ENCODE measurements at places on chromosomes 1 and 21. TPM values are rescaled to one million over a fixed set of nuclear protein-coding genes. Genes with fewer than 3 reads are reported as not detected.

The HCRTR1 gene
- polyA plus RNA-seq, result not detected

The AKNAD1 gene
- polyA plus RNA-seq, result 0.41 TPM

The RSPO1 gene
- polyA plus RNA-seq, result 2.0 TPM

The OR2T2 gene
- not detected for polyA plus RNA-seq

The FAM72B gene
- 5.0 TPM for polyA plus RNA-seq

- peak; percentile 85 for DNase-seq
Observed at GRCh38 chr1:87226341-87226760, 102.3 kb upstream of the LMO4 start.

DNA sequence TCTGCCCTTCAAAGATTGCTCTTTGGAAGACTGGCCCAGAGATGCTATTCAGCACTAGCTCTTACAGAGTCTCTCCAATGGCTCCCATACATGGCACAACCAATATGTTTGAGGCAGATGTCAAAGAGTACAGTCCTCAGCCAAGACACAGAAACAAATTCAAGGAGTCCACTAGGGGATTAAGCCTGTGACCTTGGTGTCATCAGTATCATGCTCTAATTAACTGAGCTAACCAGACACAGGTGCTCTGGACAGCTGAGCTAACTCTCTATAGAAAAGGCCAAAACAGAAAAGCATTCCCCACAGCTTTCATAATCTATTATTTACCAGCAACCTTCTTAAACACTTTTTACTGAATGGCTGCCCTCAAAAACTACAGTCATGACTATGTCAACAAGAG, 666.0 kb upstream of the PLXNA2 start:
- DNase-seq, result no peak

DNA sequence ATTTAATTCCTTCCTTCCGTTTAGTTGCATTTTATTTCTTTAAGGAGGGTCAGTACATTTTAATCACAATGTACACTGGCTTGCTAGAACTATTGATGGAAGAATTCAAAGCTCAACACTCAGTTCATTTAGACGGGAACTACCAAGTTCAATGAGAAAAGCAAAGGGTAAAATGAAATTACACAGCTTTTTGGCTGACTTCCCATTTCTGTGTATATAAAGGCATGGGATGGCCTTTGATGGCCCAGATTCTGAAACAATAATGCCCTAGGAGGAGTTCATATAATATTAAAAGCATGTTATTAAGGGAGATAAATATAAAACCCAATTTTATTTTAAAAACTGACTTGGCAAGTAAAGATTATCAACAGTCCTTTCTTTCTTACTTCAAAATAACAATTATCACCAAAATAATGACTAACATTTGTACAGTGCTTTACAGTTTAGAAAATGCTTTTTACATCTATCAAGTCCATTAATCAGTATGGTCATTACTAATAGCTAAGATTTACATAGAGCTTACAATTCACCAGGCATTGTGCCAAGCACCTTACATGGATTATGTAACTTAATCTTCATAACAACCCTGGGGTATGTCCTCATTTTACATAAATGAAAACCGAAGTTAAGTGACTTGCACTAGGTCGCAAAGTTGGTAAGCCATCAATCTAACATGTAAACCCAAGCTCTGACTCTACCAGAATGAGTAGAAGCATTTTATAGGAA, 402.4 kb downstream of the OMA1 start:
- no peak for DNase-seq

GRCh38 chr1:43564551-43565348, 34.1 kb downstream of the PTPRF start:
- DNase-seq, result no peak

DNA sequence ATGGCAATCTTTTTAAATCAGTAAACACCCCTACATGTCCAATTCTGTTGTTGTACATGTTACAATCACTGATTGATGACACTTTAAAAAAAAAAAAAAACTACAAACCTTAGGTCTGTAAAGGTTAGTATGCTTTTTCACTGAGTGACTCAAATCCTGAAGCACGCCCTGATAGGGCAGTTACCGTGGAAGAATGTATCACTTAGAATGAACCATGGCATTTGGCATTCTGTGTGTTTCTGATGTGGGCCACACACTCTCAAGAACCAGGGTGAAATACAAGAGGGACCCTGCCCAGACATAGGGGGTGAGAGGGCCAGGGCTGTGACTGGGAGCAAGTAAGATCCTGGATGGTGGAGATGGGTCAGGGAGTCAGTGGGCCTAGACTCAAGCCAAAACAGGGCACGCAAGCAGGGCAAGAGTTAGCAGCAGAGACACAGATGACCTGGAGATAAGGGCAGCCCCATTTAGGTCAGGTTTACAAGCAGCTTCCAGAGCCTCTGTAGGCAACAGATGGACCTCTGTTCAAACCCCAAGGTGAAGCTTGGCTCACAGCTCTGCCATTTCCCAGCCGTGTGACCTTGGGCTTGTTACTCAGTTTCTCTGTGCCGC, 47.6 kb upstream of the DMRTB1 start:
- no peak for DNase-seq

GRCh38 chr1:201226859-201227488, 36.4 kb downstream of the IGFN1 start:
- no peak for DNase-seq

DNA sequence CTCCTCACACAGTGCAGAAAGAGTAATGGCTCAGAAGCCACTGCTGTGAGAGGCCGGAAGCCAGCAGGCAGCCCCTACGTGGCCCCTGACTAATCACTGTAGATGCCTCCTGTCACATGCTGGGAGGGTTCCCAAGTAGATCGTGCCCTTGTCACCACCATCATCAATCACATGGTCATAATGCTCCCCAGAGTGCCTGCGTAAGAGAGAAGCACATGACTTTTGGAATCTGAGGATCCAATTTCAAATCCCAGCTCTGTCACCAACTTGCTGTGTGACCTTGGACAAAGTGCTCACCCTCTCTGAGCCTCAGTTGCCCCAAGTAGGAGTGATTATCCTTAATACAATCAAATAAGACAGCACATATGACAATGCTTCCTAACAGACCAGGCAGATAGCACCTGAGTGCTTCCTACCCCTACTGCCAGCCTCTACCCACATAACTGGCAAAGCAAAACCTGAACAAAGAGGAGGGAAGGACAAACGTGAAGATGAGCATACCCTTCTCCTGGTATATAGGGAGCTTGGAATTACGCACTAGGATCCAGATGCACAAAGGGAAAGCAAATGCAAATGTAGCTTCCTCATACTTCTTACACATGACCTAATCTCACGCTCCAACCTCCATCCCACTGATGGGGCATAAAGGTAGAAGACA, 65.7 kb downstream of the SDC3 start:
- DNase-seq, result no peak
